Fibroblast of skin of right biceps (primary cell): ENCODE measurements at places on chromosomes 2 and 18.
A peak's percentile ranks its signal among the peaks of the same experiment; 100 is the strongest.

DNA sequence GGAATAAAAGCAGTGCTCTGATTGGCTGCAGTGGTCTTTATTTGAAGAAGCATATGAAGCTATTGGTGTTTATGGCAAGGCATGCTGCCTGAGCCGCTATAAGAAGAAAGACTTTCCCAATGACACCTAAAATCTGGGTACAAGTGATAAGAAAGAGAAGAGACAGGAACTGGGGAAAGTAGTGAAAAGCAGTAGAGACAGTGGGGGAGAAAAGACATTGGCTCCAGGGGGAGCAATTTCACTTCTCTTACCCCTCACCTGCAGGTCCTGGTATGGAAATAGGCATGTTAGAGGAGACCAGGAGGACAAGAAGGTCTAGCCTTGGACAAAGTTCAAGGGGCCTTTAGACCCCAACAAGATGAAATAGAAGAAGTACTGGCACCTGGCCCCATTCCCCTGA is 47.1 kb downstream of the PLCL1 start:
- DNase-seq = peak; percentile 10

DNA sequence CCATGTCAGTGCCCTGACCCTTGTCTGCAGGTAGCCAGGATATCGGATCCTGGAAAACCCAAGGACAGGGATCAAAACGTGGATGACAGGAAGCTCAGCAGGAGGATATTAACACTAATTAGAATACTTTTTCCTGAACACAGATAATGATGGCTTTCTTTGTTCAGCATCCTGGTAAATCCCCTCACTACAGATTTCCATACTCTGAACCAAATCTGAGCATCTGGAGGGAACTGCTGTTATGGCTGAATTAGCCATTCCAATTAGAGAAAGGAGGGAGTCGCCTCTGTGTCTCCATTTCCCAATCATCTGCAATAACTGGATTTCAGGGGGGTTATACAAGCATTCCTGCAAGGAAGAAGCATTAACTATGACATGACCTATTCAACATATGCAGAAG is 24.4 kb downstream of the CXCR4 start:
- DNase-seq = no peak

DNA sequence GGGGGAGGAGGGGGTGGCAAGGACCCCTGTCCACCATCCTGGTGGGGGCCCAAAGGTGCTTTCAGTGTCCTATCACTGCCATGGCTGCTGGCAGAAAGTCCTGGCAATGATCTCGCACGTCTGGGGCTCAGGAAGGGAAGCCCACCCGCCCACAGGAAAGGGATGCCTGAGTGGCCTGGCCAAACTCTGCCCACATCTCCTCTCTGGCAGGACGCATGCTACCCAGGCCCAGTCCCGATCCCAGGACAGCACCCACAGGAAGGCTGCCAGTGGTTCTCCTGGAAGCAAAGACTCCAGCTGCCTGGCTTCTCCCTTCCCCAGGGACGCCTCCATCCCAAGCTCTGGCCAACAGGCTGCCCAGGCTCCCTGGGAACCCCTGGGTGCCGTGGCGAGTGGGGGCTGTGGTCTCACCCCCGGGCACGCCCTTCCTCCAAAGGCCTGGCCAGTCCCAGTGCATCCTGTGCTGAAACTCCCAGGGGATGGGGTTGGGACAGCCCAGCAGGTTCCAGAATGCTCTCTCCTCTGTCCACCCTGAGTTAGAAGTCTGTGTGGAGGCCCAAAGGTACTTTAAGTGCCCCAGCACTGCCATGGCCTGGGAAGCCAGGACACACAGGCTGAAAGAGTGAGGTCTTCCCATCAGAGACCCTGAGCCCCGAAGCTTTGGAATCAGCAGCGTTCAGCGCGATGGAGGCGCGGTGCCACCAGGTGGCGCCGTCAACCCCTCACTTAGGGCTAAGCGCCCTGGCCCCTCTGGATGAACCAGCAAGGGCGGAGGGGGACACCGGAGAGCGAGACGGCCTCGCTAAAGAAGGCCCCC is 29.8 kb upstream of the TAF1B start:
- DNase-seq = peak; percentile 58

DNA sequence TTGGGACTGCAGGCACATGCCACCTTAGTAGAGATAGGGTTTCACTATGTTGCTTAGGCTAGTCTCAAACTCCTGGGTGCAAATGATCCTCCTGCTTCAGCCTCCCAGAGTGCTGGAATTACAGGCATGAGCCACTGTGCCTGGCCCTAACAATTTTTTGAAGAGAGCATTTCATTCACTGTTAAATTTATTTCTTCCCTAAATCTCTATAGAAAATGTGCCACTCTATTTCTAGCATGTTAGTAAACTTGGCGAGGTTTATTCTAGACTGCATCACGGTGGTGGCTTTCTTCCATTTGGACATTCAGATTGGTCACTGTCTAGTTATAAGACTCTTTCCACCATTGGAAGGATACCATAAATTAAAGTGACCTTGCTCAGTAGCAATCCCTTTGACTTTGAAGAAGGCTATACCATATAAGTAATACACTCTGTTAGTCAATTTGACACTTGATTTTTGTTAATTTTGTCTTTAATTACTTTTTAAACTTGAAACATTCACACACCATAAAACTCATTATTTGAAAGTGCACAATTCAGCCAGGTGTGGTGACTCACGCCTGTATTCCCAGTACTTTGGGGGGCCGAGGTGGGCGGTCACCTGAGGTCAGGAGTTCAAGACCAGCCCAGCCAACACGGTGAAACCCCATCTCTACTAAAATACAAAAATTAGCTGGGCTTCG is 16.2 kb downstream of the DDX1 start:
- no peak for DNase-seq

- peak; percentile 34 for DNase-seq
These were observed 117.6 kb downstream of the NEDD4L start for GRCh38 chr18:58161659-58162058.

DNA sequence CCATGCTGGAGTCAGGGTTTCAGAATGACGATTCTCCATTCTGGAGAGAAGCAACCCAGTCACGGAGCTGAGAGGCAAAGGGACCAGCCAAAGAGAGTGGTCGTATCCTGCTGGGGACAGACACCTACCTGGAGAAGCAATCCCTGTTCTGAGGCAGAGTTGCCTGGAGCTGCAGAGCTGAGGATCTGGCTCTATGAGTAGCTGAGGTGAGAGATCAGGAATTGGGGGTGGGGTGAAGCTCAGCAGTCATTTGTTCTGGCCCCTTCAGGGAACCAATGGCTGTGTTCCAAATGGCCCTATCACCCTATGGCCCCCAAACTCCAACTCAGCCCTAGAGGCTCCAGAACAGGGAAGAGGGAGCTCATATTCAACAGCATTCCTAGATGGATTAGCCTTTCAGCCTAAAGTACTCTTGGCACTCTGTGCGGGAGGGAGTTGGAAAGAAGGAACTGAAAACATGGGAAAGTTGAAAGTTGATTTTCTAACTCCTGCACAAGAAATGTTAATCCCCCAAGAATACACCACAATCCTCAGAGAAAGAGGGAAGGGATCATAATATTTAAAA is 3.3 kb upstream of the ATRAID start:
- DNase-seq = no peak

GRCh38 chr2:18475884-18476283 is 84.6 kb downstream of the RDH14 start:
- peak; percentile 55 for DNase-seq

DNA sequence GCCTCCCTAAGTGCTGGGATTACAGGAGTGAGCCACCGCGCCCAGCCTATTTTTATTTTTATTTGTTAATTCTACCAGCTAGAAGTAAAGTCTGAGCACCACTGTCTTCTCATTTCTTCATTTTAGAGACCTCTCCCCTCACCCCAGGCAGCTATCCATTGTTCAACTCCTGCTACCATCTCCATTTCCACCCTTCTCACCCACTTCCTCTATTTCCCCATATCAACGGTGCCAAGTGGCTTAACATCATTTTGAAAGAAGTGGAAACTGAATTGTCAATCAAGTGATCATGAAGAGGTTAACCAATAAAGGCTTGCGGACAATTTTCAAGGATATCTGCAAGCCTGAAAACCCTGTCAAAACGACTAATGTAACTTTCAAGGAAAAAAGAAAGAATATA is 323.1 kb downstream of the NBAS start:
- DNase-seq = no peak

- DNase-seq = no peak
These were observed 24.3 kb downstream of the NCOA1 start for GRCh38 chr2:24515335-24515734.

DNA sequence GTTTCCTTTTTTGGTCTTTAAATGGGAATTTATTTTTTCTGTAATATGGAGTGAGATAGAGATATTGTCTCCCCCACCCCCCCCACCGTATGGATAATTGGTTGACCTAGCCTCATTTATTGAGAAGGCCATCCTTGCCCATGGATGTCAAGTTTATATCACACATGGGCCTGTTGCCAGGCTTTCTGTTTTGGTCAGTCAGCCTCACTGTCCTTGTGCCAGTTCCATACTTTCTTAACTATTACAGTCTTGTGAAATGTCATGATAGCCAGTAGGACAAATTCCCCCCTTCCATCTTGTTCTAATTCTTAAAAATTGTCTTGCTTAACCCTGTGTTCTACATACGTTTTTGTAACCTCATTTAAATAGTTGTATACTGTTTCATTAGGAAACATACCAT is 12.5 kb downstream of the BABAM2 start:
- no peak for DNase-seq

GRCh38 chr2:239845968-239846367 is 179.2 kb downstream of the NDUFA10 start:
- no peak for DNase-seq

GRCh38 chr18:69774831-69775230 is 172.8 kb downstream of the CD226 start:
- DNase-seq = peak; percentile 15

GRCh38 chr2:190446750-190447516 is 38.8 kb downstream of the MFSD6 start:
- no peak for DNase-seq

DNA sequence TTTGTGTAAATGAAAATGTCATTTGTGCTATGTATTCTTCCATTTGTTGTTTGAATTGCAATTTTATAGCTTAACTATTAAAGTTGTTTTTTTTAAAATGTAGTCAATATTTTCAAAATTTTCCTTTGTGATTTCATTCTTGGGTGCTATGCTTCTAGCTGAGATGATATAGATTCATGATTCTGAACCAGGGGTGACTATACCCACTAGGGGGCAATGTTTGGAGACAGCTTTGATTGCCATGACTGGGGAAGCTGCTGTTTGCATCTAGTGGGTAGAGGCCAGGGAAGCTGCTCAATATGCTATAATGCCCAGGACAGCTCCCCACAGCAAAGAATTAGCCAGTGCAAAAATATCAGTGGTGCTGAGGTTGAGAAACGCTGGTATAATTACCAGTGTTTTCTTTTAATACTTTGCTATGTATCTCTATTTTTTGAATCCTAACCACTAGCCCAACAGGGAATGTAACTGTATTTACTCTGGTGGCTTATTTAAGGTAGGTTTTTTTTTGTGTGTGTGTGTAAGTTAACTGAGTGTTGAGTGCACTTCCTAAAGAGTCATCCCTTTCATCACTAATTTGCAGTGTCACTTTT is 99.7 kb downstream of the MEP1B start:
- DNase-seq = peak; percentile 65

GRCh38 chr2:164821338-164821737 is 20.3 kb downstream of the COBLL1 start:
- DNase-seq = no peak

GRCh38 chr2:213420828-213421385 is 136.6 kb downstream of the SPAG16 start:
- no peak for DNase-seq

GRCh38 chr2:218961651-218962570 is 2.4 kb downstream of the CDK5R2 start:
- no peak for DNase-seq

- DNase-seq = peak; percentile 40
These were observed 5.8 kb upstream of the ZNF532 start for GRCh38 chr18:58858591-58859468.

DNA sequence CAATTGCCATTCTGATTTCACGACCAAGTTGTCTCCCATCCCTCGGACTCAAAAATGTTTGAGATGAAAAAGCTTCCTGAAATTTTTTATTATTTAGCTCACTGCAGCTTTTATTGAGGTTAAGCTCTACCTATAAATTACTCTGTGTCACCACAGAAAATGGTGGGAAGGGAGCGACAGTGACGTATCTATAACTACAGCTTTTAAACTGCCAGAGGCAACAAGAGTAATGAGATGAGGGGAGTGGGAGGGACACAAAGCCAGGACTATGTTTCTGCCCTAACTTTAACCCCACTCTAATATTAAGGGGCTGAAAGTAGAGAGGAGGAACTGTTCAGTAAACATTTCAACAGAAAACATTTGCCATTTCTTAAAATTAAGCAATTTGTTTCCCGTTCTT is 37.4 kb downstream of the SMAD2 start:
- DNase-seq = no peak

- no peak for DNase-seq
These were observed 156.4 kb downstream of the OSR1 start for GRCh38 chr2:19201911-19202462.

- DNase-seq = peak; percentile 98
These were observed 376.6 kb downstream of the HRH4 start for GRCh38 chr18:24837066-24837465.

DNA sequence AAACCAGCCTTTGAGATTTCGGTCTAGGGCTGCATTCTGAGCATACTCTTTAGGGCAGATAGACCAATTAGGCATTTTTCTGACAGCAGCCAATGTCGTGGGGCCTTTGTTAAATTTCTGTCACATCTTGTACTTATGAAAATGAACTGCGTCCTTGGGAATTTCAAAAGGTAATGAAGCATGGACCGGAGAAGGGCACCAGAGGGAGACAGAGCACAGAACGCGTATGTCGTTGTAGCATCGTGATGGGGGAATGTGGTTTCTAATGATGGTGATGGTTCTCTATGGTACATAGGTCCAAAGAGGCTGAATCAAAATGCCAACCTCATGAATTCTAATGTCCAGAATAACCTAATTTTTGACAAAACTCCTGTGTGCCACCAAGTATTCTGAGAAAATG is 483.9 kb upstream of the CRIM1 start:
- peak; percentile 28 for DNase-seq

DNA sequence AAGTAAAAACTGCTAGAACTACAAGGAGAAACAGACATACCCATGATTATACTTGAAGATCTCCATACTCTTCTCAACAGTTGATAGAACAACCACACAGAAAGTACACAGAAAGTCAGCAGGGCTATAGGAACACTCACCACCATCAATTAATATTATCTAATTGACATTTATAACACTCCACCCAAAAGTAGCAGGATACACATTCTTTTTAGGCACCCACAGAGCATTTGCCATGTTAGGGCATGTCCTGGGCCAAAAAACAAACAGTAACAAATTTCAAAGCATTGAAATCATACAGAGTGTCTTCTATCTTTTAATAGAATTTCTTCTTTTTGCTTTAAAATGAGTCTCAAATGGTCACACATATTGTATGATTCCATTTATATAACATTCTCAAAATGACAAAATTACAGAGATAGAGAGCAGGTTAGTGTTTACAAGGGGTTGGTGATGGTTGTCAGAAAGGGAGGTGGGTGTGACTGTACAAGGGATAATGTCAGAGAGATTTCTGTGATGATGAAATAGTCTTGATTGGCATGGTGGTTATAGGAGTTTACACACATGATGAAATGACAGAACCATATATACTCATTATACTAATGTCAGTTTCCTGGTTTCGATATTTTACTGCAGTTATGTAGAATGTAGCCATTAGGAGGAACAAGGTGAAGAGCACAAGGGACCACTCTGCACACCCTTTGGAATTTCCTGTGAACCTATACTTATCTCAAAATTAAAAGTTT is 82.8 kb downstream of the NCK2 start:
- no peak for DNase-seq
